ENCODE measurements at places on chromosomes 11 and 22.

GRCh38 chr11:19660076-19660475, 52.6 kb upstream of the NAV2 start:
- H3K27ac ChIP-seq, result no peak overlapping the region
- no peaks in the 10 kb centered on the region for H3K4me1 ChIP-seq
- H3K27me3 ChIP-seq, result no peaks in the 10 kb centered on the region
- no peak overlapping the region for H3K4me3 ChIP-seq

DNA sequence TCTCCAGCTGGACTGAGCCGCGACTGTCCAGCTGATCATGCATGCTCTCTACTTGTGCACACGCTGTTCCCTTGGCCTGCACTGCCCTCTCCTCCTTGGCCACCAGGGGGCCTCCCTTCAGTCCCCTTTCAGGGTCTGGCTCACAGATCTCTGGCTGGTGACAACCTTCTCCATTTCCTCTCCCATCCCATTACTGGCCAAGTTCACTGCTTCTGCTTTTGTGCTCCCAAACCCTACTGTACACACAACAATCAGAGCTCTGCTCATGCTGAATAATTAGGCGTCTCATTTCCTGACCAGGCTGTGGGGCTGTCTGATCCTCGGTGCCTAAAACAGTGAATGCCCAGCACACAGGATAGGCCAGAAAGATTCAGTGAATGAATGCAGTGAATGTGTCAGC, 224.0 kb upstream of the NARS2 start:
- no peaks in the 10 kb centered on the region for H3K4me1 ChIP-seq
- DNase-seq, result no peak
- H3K27me3 ChIP-seq, result no peaks in the 10 kb centered on the region
- no peaks in the 10 kb centered on the region for H3K36me3 ChIP-seq
- no peak overlapping the region for H3K27ac ChIP-seq

DNA sequence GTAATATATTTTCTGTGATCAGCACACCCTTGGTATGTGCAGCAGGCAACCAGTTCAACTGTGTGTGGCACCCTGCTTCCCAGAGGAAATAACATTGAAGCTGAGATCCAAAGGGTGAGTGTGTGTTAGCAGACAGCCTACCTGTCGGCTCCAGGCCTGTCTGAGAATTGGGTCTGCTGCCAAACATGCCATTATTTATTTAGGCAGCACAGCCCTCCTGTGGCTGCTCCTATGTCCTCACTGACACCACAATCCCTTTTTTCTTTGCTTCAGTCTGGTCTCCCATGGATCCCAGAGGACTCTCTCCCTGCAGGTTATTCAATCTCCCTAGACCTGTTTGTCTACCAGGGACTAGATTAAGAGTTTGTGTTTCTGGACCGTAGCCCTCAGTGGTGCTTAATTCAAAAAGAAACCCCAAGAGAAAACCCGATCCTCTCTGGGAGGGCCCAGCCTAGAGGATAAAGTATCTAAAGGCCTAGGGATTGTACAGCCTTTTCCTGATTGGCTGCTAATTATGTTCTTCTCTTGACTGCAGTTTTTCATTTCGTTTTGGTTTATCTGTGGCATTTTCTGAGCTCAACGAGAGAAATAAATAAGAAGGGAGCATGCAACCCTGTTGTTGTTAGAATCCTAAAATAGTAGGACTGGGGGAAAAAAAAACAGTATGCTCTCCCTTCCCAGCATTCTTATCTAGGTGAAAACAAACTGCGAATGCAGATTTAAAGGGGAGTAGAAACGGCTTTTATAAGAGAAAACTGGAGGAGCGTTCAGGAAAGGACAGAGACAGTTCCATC, 24.1 kb downstream of the KCNE3 start:
- no peak overlapping the region for H3K4me3 ChIP-seq
- H3K27ac ChIP-seq, result no peak overlapping the region
- H3K4me1 ChIP-seq, result no peaks in the 10 kb centered on the region
- H3K27me3 ChIP-seq, result no peaks in the 10 kb centered on the region

DNA sequence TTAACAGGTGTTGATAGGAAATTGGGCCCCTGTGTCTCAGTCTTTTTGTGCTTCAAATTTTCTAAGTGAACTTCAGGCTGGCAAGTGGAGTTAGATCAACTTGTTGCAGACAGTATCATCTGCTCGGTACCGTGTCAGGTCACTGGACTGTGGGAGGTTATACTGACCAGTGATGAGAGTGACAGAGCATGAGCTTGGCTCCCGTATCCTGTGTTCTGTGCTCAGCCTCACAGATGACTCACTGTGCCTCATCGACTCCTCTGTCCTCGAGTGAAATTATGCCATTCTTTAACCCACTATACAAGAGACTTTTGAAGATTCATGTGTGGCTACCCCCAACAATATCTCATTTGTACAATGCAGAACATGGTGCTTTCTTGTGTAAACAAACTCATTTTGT, 7.9 kb downstream of the GRAP2 start:
- H3K4me1 ChIP-seq, result peaks cover 61% of the 10 kb centered on the region
- peak; percentile 30 for DNase-seq
- no peaks in the 10 kb centered on the region for H3K27me3 ChIP-seq
- peak overlapping the region; percentile 81 for H3K27ac ChIP-seq
- peak overlapping the region; percentile 65 for H3K4me3 ChIP-seq

DNA sequence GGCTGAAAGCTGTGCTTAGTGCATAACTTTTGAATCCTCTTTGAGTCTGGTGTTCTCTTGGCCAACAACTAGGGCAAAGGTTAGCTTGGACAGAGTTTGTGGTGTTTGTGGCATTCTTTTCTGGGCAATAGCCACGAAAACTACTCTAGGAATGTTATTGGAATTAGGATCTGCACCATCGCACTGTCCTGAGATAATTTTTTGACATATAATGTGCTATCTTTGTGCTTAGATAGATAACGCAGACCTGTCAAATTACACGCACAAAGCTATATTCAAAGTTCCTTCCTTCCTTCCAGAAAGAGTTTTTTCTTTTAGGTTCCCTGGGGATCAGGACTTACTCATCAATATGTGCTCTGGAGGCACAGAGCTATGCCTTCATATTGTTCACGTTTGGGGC, 166.8 kb upstream of the MTMR2 start:
- no peak overlapping the region for H3K4me3 ChIP-seq
- H3K4me1 ChIP-seq, result no peaks in the 10 kb centered on the region
- H3K36me3 ChIP-seq, result peaks cover 10% of the 10 kb centered on the region
- H3K27ac ChIP-seq, result no peak overlapping the region
- no peaks in the 10 kb centered on the region for H3K27me3 ChIP-seq

DNA sequence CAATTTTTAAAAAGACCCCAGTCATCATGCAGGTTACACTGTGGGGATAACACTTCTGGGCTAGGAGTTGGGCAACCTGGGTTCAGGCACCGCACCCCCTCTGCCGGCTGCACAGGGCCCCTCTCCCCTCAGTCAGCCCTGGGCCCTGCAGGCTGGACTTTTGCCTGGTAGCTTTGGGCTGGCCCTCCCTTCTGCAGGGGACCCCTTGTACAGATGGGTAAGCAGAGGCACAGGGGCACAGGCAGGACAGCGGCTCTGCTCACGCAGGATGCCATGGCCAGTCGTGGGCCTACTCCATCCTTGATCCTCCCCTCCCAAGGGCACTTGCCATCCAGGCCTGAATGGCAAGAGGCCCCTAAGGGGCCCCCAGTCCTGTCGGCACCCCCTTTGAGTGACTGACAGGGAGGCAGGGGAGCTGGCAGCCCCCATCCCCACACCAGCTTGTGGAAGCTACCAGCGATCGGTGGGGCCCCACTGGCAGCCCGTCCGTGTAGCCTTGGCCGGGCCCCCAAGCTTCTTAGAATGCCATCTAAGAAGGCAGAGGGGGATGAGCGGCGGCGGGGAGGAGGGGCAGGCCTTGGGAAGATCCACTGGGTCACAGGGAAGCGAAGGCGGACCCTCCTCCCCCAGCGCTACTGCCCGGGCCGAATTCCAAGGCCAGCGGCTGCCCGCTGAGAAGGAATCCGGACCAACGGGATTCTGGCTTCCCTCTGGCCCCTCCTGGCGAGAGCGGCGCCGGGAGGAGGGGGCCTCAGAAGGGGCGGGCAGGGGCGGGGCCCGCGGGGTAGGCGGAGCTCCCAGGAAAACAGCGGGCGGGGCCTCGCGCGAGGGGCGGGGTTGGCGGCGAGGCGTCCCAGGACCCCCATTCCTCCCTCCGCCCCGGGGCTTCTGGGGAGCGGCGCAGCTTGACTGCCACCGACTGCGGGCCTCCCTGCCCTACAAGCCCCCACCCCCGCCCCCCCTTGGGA, 6.8 kb upstream of the CHKA start:
- no peaks in the 10 kb centered on the region for H3K36me3 ChIP-seq
- no peak overlapping the region for H3K27ac ChIP-seq
- no peak for DNase-seq

DNA sequence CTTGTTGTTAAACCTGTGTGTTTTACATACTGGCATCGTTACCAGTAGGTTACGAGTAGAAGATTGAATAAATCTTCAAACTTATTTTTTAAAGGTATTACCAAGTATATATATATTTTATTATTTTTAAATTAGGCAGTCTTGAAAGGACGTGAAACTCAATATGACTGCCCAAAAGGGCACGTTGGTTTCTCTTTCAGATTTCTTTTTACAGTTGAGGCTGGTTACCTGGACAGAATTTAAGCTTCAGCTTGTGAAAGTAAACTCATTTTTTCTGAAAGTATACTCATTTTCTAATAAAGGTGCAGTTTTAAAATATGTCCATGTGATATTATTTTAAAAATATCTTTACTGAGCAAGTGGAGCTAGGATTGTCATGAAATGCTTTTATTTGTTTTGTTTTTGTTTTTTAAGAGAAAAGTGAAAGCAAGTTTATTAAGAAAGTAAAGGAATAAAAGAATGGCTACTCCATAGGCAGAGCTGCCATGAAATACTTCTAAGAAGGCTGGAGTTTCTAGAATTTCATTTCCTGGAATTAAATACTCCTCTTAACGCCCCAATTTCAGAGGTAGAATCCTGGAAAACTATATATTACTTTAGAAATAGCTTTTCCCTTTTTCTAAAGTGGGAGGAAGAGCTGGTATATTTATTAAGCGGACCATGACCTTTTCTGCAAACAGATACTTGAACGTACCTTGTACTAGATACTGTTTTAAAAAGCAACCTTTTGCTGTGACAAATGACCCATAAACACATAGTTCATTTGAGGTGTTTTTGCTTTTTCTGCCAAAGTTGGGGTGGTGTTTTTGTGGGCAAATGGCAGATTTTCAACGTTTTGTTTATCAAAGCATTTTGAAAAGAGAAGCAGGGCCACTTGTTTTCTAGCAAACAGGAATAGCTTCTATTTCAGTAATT, 1.9 kb downstream of the FBXO7 start:
- no peak for DNase-seq
- no peaks in the 10 kb centered on the region for H3K27me3 ChIP-seq
- H3K36me3 ChIP-seq, result peaks cover 7% of the 10 kb centered on the region
- peaks cover 13% of the 10 kb centered on the region for H3K4me1 ChIP-seq
- H3K4me3 ChIP-seq, result peak overlapping the region; percentile 96

- H3K4me3 ChIP-seq, result no peak overlapping the region
- peaks cover 7% of the 10 kb centered on the region for H3K4me1 ChIP-seq
- DNase-seq, result no peak
- no peak overlapping the region for H3K27ac ChIP-seq
- H3K36me3 ChIP-seq, result no peaks in the 10 kb centered on the region
- H3K27me3 ChIP-seq, result peaks cover 6% of the 10 kb centered on the region
These were observed 16.9 kb downstream of the LMO2 start for GRCh38 chr11:33874910-33875490.

Measured in effector memory CD4-positive, alpha-beta T cell (primary cell).